ENCODE measurements at places on chromosomes 16 and 17.

- DNase-seq = no peak
Measured at GRCh38 chr16:74626741-74627416, 20.0 kb upstream of the GLG1 start.

DNA sequence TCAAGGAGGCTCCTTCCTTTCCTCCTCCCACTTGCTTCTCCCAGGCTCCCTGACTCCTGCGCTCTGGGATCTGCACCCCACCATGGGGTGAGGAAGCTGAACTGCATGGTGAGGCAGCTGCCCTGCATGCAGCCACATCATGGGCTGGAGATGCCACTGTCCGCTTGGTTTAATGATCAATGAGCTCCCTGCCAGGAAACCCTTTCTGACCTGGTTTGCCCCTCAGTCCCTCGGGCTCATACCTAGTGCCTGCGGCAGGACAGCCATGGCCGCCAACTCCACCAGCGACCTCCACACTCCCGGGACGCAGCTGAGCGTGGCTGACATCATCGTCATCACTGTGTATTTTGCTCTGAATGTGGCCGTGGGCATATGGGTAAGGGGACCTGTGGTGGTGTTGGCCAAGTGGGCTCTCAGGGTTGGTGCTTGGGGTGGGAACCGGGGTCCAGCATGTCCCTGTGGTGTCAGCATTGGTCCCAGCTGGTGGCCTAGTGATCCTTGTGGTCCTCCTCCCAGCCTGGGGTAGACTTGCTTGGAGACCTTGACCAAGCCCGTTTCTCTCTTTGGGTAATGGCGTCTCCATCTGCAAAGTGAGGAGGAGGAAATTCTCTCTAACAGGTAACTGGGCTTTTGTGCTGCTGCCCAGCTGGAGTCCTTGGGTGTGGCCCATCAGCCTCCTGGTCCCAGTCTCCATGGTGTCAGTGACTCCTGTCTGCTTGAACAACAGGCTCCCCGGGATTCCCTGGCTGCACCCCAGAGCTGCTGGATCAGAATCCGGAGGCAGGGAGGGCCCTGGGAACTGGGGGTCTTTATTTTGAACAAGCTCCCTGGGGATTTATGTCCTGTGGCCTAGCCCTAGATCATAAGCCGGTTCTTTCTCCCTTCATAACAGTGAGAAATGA, at the start of gene SLC5A10:
TSS of gene SLC5A10 (plus strand) at position 225 of the 902 bp plus-strand sequence. CDS start at position 266, 41 bp downstream.
- no peak for DNase-seq

GRCh38 chr16:89417352-89417751, 73.0 kb downstream of the ANKRD11 start:
- DNase-seq = no peak

- no peak for DNase-seq
Measured at GRCh38 chr16:21156767-21157467, 1.6 kb upstream of the LDAF1 start.

DNA sequence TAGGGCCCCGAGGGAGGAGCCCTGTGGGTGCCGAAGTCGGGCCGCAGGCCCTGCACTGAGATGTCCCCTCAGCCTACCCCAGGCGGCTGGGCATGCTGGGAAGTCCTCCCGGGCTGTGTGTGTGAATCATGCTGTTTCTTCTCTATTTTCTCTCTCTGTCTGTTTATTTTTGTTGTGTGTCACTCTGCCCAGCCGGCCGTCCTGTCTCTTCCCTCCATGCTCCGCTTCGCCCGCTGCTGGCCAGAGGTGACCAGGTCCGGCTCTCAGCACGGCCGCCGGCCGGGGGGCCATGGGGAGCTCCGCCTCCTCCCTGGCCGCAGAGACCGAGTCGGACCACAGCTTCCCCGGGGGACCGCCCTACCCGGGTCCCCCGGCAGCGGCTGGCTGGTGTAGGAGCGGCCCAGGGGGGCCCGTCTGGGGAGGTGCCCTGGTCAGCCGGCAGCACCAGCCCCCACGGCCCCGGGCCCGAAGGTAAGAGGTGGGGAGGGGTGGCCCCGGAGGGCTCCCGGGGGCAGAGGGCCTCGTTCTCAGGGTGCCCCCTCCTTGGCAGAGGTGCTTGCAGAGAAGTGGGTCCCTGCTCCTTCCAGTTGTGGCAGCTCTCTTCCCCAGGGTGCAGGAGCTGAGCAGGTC, 12.5 kb downstream of the CAPN15 start:
- DNase-seq = no peak

- DNase-seq = no peak
Measured at GRCh38 chr16:10090816-10091215, 91.4 kb downstream of the GRIN2A start.

DNA sequence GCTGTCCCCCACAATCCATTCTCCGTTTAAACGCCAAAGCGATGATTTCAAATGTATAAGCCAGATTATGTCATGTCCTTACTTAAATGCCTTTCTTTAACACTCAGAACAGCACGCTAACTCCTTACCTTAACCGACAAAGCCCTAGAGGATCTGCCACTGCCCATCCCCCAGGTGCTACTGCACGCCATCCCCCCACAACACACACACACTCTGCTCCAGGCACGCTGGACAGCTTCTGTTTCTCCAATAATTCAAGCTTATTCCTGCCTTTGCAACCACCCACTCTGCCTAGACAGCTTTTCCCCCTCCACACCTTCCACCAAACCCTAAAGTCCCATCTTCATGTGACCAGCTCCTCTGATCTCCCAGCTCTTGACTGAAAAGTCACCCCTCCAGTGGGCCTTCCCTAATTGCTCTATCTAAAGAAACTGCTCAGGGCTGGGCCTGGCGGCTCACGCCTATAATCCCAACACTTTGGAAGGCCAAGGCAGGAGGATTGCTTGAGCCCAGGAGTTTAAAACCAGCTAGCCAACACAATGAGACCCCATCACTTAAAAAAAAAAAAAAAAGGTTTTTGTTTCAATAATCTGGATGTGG, 38.9 kb upstream of the RPL38 start:
- DNase-seq = no peak

- DNase-seq = no peak
Measured at GRCh38 chr17:12667299-12667958, 1.7 kb downstream of the MYOCD start.

DNA sequence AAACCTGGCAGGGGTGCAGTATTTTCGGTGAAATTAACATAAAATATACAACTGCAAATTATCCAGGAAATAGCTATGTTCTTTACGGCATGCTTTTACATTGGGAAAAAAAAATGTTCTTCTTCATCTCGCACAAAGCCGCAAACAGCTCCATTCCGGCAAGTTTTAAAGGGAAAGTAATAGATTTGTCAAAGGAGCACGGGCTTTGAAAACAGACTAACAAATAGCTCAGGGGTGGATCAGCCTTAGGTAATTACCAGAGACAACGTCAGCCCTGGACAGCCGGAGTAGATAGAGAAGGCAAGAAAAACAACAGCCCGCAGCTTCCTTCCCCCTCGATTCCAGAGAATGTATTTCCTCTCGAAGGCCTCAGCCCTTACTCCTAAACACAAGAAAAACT, 222.5 kb downstream of the C16orf78 start:
- no peak for DNase-seq

DNA sequence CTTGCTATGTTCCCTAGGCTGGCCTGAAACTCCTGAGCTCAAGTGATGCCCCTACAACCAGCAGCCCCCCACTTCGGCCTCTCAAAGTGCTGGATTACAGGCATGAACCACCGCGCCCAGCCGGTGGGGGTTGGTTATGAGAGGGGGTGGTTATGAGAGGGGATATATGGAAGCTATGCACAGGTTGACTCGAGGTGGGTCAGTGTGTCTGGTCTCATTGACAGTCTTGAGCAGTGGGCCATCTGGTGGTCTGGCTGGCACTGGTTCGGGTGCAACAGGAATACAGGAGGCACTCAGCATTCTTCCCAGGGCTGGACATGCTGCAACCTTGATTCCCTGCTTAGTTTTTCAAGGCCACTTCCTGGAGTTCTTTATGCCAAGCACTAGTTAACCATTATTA, 5.6 kb upstream of the STX1B start:
- no peak for DNase-seq

- no peak for DNase-seq
Measured at GRCh38 chr17:68301438-68301959, 10.2 kb downstream of the ARSG start.

DNA sequence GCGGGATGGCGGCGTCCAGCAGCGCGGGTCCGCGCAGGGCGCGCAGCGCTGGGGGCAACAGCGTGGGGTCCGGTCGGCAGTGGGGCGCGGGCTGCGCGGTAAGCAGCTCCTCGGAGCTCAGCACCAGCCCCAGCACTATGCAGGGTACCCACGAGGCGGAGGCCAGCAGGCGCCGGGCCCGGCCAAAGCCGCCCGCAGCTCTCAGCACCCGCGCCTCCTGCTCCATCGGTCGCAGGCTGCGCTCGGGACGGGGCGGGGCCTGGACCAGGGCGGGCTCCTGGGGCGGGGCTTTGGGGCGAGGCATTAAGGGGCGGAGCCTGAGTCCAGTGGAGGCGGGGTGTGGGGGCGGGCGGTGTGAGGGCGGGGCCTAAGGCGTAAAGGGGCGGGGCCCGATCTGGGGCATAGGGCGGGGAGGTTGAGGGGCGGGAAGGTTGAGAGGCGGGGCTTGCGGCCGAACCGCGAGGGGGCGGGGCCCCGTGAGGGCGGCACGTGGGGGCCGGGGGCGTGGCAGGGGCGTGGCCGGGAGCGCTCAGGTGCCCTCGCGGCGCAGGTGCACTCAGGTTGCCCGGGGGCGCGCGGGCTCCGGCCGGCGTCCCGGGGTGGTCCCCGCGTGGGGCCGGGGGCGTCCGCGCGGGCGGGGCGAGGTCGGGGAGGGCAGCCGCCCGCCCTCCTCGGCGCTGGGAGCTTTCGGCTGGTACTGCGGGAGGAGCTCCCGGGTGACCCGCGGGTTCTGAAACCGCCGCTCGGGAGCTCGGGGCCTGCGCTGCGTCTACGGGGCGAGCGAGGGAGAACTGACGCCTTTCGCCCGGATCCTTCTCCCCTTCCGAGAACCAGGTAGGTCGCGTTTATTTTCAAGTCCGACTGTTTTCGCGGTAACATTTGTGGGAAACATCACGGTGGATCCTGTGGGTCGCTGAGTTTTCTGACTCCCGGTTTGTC, 1.4 kb upstream of the SLC22A31 start:
- DNase-seq = peak; percentile 71

GRCh38 chr16:87828071-87828906, 41.0 kb downstream of the SLC7A5 start:
- no peak for DNase-seq

- peak; percentile 72 for DNase-seq
Measured at GRCh38 chr17:42312285-42313130, 24.2 kb downstream of the STAT5A start.

DNA sequence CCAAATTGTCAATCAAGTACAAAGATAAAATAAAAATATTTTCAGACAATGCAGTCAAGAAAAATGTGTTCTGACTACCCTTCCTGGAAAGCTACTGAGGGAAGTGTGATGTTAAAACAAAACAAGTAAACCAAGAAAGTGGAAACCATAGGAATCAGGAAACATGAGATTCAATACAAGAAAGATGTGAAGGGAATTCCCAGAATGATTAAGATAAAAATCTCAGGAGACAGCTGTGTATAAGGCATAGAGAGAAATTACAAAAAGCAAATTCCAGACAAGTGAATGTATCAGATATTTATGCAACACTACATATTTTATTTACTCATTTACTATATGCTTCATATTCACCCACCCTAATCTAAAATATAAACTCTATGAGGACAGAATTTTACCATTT, 32.2 kb downstream of the TRIM37 start:
- DNase-seq = no peak

DNA sequence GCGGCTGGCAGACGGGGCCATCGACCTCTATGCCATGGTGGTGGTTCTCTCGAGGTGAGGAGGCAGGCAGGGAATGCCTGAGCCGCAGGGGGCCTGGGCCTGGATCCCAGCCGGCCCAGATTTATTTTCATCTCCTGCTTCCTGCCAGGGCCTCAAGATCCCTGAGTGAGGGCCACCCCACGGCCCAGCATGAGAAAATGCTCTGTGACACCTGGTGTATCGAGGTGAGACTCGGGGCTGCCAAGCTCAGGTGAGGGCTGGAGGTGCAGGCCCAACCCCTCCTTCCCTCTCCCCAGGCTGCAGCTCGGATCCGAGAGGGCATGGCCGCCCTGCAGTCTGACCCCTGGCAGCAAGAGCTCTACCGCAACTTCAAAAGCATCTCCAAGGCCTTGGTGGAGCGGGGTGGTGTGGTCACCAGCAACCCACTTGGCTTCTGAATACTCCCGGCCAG, 4.9 kb downstream of the ACADVL start:
- no peak for DNase-seq
